ENCODE measurements at places on chromosomes 3 and 15.

- no peaks in the 10 kb centered on the region for H3K27me3 ChIP-seq
- peaks cover 19% of the 10 kb centered on the region for H3K4me1 ChIP-seq
- no peaks in the 10 kb centered on the region for H3K36me3 ChIP-seq
- H3K27ac ChIP-seq, result peak overlapping the region; percentile 9
Observed at GRCh38 chr3:120438665-120439370, 12.0 kb downstream of the FSTL1 start.

DNA sequence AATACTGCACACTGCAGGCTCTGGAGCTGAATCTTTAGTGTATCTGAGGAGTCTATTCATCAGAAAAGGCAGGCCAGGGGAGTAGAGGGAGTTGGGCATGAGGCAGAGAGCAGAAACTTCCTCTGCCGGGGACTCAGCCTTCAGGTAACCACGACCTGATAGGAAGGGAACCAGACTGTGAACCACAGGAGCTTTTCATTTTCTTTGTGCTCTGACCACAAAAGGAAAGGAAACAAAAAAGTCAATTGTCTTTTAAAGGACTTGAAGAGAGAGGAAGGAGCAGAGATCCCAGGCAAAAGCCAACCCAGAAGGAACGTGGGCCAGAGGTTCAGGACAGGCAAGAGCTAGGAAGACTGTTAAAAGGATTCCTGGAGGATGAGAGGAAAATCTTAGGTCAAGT lies 573.3 kb downstream of the EPHB1 start:
- no peaks in the 10 kb centered on the region for H3K4me1 ChIP-seq
- no peak for DNase-seq
- H3K36me3 ChIP-seq, result no peaks in the 10 kb centered on the region
- H3K27ac ChIP-seq, result no peak overlapping the region
- no peaks in the 10 kb centered on the region for H3K27me3 ChIP-seq

DNA sequence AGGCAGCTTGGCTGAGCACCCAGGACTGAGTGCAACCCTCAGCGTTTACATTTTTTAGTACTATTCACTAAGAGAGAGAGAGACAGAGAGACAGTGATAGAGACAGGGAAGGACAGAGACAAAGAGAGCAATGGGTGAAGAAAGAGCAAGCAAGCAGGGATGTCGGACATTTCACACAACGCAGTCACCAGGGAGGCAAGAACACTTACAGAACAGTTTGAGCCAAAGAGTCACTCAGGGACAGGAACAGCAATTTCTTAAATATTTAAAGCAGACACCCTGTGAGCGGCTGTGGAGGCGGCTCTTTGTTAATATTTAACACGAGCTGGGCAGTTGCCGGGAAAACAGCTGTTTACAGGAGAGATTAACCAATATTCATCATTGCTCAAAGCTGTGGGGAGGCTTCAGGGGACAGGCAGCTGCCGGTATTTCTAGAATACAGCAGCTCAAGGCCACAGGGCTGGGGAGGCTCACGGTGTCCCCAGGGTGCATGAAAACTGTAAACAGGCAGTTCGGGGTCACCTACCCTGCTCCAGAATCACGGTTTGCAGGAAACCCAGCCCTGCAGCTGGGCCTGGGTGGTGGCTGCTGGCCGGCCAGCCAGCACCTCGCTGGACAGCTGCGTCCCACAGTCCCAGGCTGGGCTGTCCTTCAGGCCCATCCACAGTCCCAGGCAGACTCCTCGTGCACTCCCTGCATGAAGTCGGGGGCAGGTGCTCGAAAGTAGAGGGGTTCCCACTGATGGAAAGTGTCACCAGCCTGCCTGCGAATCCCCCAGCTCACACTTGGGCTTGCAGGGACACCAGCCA lies 38.8 kb upstream of the PCSK6 start:
- peaks cover 15% of the 10 kb centered on the region for H3K4me1 ChIP-seq
- peaks cover 7% of the 10 kb centered on the region for H3K27me3 ChIP-seq
- no peak for DNase-seq
- no peaks in the 10 kb centered on the region for H3K36me3 ChIP-seq
- H3K27ac ChIP-seq, result no peak overlapping the region

DNA sequence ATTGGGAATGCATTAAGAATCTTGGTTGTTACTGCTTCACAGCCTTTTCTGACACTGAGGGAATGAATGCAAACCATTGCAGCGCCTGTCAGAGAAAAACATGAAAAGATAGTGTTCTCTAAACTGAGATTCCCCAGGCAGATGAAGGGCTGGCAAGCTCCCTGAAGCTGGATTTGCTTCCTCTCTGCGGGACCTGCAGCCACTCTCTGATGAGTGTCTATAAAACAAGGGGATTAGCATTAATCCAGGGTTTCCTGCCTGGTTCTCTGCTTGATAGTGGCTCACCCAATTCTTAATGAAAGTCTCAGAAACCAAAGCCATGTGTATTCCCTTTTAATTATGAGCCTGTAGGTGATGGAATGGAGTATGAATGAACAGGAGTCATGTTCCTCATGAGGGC lies 344.3 kb upstream of the UMPS start:
- no peaks in the 10 kb centered on the region for H3K36me3 ChIP-seq
- no peak for DNase-seq
- no peaks in the 10 kb centered on the region for H3K27me3 ChIP-seq
- no peaks in the 10 kb centered on the region for H3K4me1 ChIP-seq

GRCh38 chr3:156059950-156060501 lies 60.4 kb upstream of the KCNAB1 start:
- H3K27me3 ChIP-seq, result no peaks in the 10 kb centered on the region
- H3K36me3 ChIP-seq, result no peaks in the 10 kb centered on the region
- no peak overlapping the region for H3K27ac ChIP-seq
- no peaks in the 10 kb centered on the region for H3K4me1 ChIP-seq

GRCh38 chr3:188948281-188948996 lies 223.3 kb upstream of the TPRG1 start:
- peak overlapping the region; percentile 43 for H3K4me3 ChIP-seq
- peak overlapping the region; percentile 92 for H3K27ac ChIP-seq
- H3K27me3 ChIP-seq, result no peaks in the 10 kb centered on the region
- no peak for DNase-seq

GRCh38 chr3:113054552-113054951 lies 63.8 kb downstream of the GTPBP8 start:
- no peak overlapping the region for H3K27ac ChIP-seq
- DNase-seq, result no peak
- peaks cover 43% of the 10 kb centered on the region for H3K4me1 ChIP-seq
- H3K4me3 ChIP-seq, result no peak overlapping the region
- H3K36me3 ChIP-seq, result no peaks in the 10 kb centered on the region
- no peaks in the 10 kb centered on the region for H3K27me3 ChIP-seq

- DNase-seq, result peak; percentile 79
- no peak overlapping the region for H3K27ac ChIP-seq
- no peaks in the 10 kb centered on the region for H3K27me3 ChIP-seq
- H3K4me3 ChIP-seq, result no peak overlapping the region
- no peaks in the 10 kb centered on the region for H3K36me3 ChIP-seq
Observed at GRCh38 chr15:84878504-84878903, 6.0 kb upstream of the SLC28A1 start.

GRCh38 chr3:172201136-172201869 lies 161.9 kb downstream of the FNDC3B start:
- H3K4me3 ChIP-seq, result no peak overlapping the region
- H3K36me3 ChIP-seq, result no peaks in the 10 kb centered on the region
- peak overlapping the region; percentile 84 for H3K27ac ChIP-seq
- DNase-seq, result no peak
- no peaks in the 10 kb centered on the region for H3K27me3 ChIP-seq

GRCh38 chr3:147351301-147351700 lies 55.0 kb downstream of the ZIC4 start:
- H3K27ac ChIP-seq, result no peak overlapping the region
- H3K4me1 ChIP-seq, result no peaks in the 10 kb centered on the region
- H3K27me3 ChIP-seq, result peaks cover 41% of the 10 kb centered on the region
- no peak for DNase-seq
- no peak overlapping the region for H3K4me3 ChIP-seq
- no peaks in the 10 kb centered on the region for H3K36me3 ChIP-seq

DNA sequence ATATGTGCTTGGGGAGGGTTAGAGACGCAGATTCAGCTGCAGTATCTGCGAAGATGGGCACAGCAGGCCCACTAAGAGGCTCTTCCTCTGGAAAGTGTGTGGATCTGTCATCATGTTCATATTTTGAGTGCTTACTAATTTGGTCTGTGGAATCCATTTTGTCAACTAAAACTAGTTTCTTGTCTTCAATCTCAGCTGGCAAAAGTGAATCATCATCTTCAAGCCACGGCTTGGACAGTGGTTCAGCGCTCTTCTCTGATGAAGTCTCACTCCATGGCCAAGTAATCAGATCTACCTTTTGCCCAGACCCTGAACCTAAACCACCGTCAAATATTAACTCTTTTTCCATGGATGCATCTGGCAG lies 76.2 kb downstream of the IMPG2 start:
- no peaks in the 10 kb centered on the region for H3K4me1 ChIP-seq
- no peaks in the 10 kb centered on the region for H3K27me3 ChIP-seq
- no peak for DNase-seq

- no peaks in the 10 kb centered on the region for H3K36me3 ChIP-seq
- H3K27ac ChIP-seq, result peak overlapping the region; percentile 51
Observed at GRCh38 chr3:146223401-146224373, 27.2 kb downstream of the PLSCR4 start.

GRCh38 chr3:129112308-129113052 lies 9.1 kb downstream of the RAB43 start:
- H3K27ac ChIP-seq, result no peak overlapping the region
- peaks cover 15% of the 10 kb centered on the region for H3K4me1 ChIP-seq
- H3K27me3 ChIP-seq, result no peaks in the 10 kb centered on the region
- H3K4me3 ChIP-seq, result no peak overlapping the region

- no peaks in the 10 kb centered on the region for H3K36me3 ChIP-seq
- no peaks in the 10 kb centered on the region for H3K4me1 ChIP-seq
- H3K27me3 ChIP-seq, result peaks cover 3% of the 10 kb centered on the region
- DNase-seq, result no peak
Observed at GRCh38 chr3:192931825-192932224, 14.2 kb upstream of the MB21D2 start.

GRCh38 chr3:73411993-73412392 lies 212.7 kb downstream of the PDZRN3 start:
- H3K27ac ChIP-seq, result no peak overlapping the region
- no peak for DNase-seq
- no peaks in the 10 kb centered on the region for H3K4me1 ChIP-seq

DNA sequence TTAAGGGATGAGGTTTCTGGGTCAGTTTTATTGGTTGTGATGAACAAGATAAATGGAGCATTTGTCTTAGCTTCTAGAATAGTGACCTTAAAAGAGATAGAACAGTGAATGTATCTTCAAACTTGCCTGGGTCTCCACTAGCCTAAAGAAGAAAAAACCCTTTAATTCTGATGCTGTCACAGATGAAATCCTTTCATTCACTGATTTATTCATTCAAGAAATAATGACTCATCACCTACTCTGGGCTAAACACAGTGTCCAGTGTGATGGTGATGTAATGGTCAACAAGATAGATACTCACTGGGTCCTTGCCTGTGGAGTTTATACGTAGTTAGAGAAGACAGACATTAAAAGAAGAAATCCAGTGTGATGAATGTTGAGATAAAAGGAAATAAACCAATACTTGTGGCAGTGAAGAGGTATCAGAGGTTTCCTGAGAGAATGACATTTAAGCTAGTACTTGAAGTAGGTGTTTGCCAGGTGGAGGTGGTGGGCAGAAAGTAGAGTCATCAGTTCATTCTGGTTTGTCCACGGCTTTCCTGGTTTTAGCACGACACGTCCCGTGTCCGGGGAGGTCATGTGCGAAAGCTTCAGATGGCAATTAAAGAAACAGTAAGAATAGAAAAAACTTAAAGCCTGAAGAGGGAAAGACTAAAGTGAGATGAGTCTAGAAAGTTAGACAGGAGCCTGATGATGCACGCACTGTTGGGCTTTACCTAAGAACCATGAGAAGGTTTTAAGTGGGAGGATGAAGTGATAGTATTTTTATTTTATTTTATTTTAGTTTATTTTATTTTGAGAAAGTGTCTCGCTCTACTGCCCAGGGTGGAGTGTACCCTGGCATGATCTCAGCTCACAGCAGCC lies 18.5 kb downstream of the PAK2 start:
- DNase-seq, result no peak
- H3K4me1 ChIP-seq, result peaks cover 32% of the 10 kb centered on the region
- H3K27ac ChIP-seq, result no peak overlapping the region
- H3K27me3 ChIP-seq, result no peaks in the 10 kb centered on the region

GRCh38 chr3:57855281-57855680 lies 99.2 kb downstream of the SLMAP start:
- H3K27me3 ChIP-seq, result no peaks in the 10 kb centered on the region
- H3K4me1 ChIP-seq, result no peaks in the 10 kb centered on the region
- H3K4me3 ChIP-seq, result no peak overlapping the region
- H3K27ac ChIP-seq, result no peak overlapping the region
- no peaks in the 10 kb centered on the region for H3K36me3 ChIP-seq

GRCh38 chr3:141355242-141355641 lies 13.1 kb upstream of the ZBTB38 start:
- no peak for DNase-seq
- H3K36me3 ChIP-seq, result no peaks in the 10 kb centered on the region
- H3K27ac ChIP-seq, result no peak overlapping the region
- H3K4me1 ChIP-seq, result no peaks in the 10 kb centered on the region
- no peak overlapping the region for H3K4me3 ChIP-seq

GRCh38 chr3:101816215-101817149 lies 32.8 kb upstream of the NFKBIZ start:
- peaks cover under 1% of the 10 kb centered on the region for H3K36me3 ChIP-seq
- H3K4me1 ChIP-seq, result peaks cover 25% of the 10 kb centered on the region
- H3K27me3 ChIP-seq, result no peaks in the 10 kb centered on the region
- no peak for DNase-seq

GRCh38 chr15:88491158-88491557 lies 23.6 kb downstream of the MRPS11 start:
- no peak for DNase-seq
- no peak overlapping the region for H3K27ac ChIP-seq
- H3K36me3 ChIP-seq, result no peaks in the 10 kb centered on the region
- H3K27me3 ChIP-seq, result no peaks in the 10 kb centered on the region
- H3K4me3 ChIP-seq, result no peak overlapping the region

DNA sequence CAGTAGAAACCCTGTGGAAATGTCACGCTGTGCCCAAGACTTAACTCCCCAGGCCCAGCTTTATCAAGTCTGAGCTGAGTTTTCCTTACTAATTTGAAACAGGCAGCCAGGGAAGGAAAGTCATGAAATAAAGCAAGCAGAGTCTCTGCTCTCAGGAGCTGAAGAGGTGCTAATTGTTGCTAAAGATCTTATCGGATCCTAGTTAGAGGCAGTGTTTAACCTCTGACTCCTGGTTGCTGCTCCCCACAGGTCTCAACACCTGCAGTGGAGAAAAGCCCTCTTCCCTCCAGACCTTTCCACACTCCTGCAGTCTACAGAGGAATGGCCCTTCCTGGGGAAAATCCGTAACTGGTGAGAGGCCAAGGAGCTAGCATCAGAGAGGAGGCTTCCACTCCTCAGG lies 628.2 kb downstream of the NTRK3 start:
- H3K27me3 ChIP-seq, result no peaks in the 10 kb centered on the region
- no peaks in the 10 kb centered on the region for H3K4me1 ChIP-seq
- DNase-seq, result no peak

GRCh38 chr3:184299488-184300377 lies 692 bp downstream of the PSMD2 start:
- H3K36me3 ChIP-seq, result peaks cover 4% of the 10 kb centered on the region
- DNase-seq, result no peak
- H3K27ac ChIP-seq, result peak overlapping the region; percentile 80
- H3K4me3 ChIP-seq, result peak overlapping the region; percentile 90
- H3K4me1 ChIP-seq, result peaks cover 5% of the 10 kb centered on the region

GRCh38 chr3:185929192-185930151 lies 8.3 kb downstream of the TRA2B start:
- H3K27me3 ChIP-seq, result no peaks in the 10 kb centered on the region
- H3K36me3 ChIP-seq, result no peaks in the 10 kb centered on the region
- peaks cover 95% of the 10 kb centered on the region for H3K4me1 ChIP-seq
- no peak for DNase-seq

Data from left lung (tissue), 14 donors.